SK-N-SH treated with all-trans-retinoic acid at 6 μM for 48 hours (cell line): ENCODE measurements at places on chromosomes 6 and 20.

- ATAC-seq: peak; percentile 87
These were observed 4.3 kb downstream of the CALHM4 start for GRCh38 chr6:116557893-116558292.

GRCh38 chr20:62201173-62202082 is 18.6 kb downstream of the MTG2 start:
- no peak for ATAC-seq

DNA sequence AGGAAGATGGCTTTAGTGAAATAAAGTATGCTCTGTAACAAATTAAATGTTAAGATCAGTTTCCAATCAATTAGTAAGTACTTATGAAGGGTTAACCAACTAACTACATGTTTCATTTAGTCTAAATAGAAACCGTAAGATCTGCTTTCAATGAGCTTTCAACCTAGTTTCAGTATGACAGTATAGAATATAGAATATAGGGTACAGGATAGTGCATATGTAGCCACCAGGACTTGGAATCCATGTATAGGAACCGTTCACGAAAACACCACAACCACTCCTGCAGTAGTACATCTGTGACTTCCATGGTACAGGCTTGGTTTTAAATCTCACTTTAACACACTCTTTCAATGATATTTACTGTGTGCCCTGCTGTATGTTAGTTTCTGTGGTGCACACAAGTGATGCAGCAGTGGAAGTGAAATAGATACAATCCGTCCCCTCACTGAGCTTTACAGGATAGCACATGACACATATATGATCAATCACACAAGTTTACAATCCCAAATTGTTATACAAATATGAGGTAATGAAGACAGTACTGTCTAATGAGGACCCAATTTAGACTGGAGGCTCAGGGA is 479.7 kb upstream of the MARCKS start:
- no peak for ATAC-seq

DNA sequence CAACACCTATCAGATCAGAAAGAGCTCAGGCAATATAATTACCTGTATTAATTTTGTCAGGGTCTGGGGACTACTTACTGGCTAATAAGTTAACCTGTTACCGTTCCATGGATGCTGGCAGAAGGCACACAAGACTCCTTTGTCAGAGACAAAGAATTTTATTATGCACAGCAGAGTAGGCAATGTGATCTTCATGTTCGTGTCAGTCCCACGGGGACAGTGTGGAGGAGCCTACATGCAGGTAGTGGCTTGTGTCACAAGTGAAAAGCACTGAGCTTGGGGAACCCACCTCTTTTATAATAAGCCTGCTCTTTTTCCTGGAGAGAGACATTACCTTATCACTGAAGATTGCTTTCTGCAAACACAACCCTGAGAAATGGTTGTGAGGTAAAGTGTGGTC is 96.9 kb downstream of the CD164 start:
- ATAC-seq: no peak

DNA sequence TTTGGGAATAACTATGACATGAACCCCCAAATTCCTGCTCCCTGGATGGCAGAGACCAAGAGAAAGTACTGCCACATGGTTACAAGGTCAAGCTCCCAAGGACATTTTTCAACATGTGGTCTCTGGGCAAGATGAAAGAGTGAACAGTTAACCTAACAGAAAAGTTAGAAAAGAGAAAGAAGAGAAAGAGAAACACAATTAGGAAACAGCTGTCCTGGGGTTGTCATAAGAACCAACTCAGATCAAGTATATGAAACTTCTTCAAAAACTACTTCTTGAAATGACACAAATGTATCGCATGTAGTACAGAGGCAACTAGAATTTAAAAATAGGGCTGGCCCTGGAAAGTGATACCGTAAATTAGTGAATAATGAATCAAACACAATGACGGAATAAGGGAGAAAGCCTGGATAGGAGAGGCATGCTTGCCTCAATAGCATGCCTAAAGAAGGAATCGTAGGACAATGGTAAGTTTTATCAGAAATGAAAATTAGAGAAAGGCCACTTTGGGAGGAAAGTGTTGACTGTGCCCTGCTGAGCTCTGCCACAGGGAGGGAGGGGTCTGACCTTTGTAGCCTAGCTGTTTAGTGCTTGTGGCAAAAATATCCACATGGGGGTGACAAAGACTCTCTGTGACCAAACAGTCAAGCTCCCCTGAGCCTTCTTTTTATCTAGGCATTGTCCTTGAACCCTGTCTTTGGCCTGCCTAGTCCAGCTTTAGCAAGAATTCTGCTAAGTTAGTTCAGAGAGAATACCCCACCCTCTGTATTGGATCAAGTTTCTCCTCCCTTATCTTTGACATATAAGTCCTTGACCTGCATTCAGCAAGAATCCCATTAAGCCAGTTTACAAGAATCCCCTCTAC is 4.3 kb upstream of the DCBLD1 start:
- ATAC-seq: no peak

GRCh38 chr20:53712212-53712977 is 118.8 kb upstream of the ZNF217 start:
- no peak for ATAC-seq

DNA sequence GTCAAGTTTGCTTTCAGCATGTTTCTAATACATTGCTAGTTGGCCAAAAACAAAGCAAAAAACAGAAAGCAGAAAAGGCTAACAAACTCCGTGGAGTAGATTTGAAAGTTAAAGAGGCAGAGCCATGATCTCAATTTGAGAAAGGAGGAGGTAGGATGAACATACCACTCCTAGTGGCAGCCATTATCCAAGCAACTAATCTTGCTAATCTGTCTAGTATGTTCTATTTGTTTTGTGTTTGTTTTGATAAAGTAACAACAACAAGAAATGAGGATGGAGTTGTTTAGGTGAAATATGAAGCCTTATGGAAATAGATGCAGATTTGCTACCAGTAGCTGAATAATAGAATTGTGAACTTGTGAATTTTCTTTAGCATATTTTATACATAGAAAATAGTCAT is 295.5 kb upstream of the PRDM1 start:
- ATAC-seq: peak; percentile 56; the same call in 2 of the 3 replicates

- no peak for ATAC-seq
These were observed 26.3 kb upstream of the TFB1M start for GRCh38 chr6:155340464-155341129.

DNA sequence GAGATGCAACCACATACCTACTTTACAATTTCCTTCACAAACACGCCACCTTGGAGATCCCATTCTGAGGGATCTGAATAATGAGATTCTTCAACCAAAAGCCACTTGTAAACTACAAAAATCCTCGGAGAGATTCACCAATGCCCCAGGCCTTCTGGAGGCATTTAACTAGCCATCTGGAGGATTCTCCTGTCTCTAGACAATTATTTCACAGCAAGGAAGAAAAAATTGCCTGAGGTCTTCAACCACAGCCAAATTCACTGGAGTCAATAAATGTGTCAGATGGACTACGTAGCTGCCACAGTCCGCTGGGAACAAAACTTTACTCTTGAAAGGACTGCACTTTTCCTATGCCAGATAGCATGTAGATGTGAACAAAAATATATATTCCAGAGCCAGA is 19.0 kb upstream of the DCDC2 start:
- no peak for ATAC-seq

DNA sequence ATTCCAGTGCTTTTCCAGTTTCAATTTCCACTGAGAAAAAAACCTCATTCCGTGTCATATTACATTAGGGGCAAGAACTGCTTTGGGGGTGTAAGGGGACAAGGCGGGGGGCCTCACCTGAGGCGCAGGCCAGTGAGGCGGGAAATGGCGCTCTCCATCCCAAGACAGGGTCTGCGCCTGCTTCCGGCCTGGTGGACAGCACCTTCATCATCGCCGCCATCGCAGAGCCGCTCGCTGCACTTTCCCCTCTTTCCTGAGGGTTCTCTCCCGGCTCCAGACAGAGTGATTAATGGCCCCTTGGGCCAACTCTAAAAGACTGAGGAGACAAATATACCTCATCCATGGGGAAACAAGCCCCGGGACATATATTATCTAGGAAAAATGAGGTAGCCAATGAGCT is 270.0 kb upstream of the SOX4 start:
- no peak for ATAC-seq

GRCh38 chr6:7391151-7391550 is 1.5 kb downstream of the RIOK1 start:
- ATAC-seq: no peak

- ATAC-seq: no peak
These were observed 6.7 kb downstream of the GPR31 start for GRCh38 chr6:167150941-167151549.

GRCh38 chr6:119161438-119161837 is 83.0 kb upstream of the FAM184A start:
- no peak for ATAC-seq

DNA sequence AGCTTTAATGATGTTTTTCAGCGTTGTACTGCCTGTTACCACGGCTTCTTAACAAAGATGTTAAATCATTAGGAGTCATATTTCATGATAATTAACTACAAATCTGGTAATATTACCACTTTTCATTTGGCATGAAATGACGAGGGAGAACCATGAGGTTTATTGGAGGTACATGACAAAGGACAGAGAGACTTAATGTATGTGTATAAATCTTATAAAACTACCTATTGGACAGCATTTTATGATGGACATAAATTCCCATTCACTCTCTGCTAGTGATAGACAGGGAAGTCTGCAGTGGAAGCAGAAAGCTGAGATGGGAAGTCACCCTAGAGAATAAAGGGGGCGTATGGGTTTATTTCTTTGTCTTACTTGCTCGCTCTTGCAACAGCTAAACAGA is 949.9 kb upstream of the FLRT3 start:
- no peak for ATAC-seq

GRCh38 chr20:46742669-46743045 is 33.2 kb downstream of the SLC2A10 start:
- ATAC-seq: no peak

GRCh38 chr6:48597951-48598350 is 487.0 kb upstream of the PTCHD4 start:
- ATAC-seq: no peak

GRCh38 chr20:4726710-4727397 is 5.1 kb downstream of the PRND start:
- no peak for ATAC-seq

DNA sequence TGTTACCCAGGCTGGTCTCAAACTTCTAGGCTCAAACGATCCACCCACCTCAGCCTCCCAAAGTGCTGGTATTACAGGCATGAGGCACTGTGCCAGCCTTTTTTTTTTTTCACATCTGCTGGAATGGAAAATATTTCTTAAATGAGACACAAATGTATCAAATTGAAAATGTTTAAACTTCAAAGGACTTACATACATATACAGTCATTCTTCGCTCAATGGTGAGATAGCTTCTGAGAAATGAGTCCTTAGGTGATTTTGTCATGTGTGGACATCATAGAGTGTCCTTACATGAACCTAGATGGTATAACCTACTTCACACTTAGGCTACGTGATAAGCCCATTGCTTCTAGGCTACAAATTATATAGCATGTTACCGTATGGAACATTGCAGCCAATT is 43.1 kb downstream of the MICA start:
- ATAC-seq: no peak

- no peak for ATAC-seq
These were observed 262.0 kb downstream of the MAFB start for GRCh38 chr20:40427026-40427425.

DNA sequence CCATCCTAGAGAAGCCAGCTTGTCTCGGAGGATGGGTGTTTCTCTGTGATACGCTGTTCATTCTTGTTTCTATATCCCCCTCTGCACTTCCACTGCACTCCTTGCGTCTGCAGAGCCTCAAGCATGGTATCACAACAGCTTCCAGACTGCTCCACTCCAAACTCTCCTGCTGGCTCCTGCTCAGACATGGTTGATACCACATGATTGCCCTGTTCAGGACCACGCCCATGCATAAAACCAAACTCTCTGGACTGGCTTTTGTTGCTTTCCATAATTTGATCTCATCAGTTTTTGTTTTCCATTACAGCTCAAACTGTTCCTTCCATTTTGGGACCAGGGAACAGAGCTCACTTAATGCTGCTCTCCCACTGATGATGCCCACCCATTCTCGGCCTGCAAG is 30.0 kb upstream of the SMIM29 start:
- ATAC-seq: no peak

GRCh38 chr6:135270676-135271536 is 89.8 kb downstream of the MYB start:
- ATAC-seq: no peak

- no peak for ATAC-seq
These were observed 219.7 kb upstream of the SUPT3H start for GRCh38 chr6:45597424-45597823.

DNA sequence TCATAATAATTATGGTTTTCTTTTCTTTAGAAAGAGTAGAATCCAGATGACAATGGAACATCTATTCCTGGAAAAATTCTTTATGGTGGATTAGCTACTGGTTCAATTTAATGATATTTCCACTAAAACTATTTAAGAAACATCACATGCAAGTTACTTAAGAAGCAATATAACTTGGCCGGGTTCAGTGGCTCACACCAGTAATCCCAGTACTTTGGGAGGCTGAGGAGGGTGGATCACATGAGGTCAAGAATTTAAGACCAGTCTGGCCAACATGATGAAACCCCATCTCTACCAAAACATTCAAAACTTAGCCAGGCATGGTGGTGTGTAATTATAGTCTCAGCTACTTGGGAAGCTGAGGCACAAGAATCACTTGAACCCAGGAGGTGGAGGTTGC is 65.9 kb upstream of the SMLR1 start:
- ATAC-seq: no peak

- no peak for ATAC-seq
These were observed 273.5 kb upstream of the PLCB4 start for GRCh38 chr20:8795404-8795803.

- no peak for ATAC-seq
These were observed 4.0 kb downstream of the MYLIP start for GRCh38 chr6:16132909-16133308.

DNA sequence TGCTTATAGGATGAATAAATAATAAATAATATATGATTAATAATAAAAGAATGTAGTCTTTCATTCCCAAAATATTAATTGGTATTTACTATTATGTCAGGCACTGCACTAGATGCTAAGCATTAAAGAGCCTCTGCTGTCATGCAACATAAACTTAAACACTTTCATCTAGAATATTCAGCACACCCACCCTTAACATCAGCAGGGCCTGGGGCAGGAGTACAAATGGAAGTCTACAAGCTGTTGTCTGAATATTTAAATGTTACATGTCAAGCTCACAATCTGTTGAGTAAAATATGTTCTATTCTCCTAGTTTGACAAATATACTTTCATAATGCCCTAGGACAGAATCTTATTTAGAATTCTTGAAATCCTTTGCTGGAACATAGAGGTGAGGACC is 395.1 kb downstream of the EPM2A start:
- no peak for ATAC-seq

GRCh38 chr6:20789162-20789561 is 254.9 kb downstream of the CDKAL1 start:
- peak; percentile 68; the same call in 2 of the 3 replicates for ATAC-seq

GRCh38 chr6:18166312-18167036 is 11.3 kb downstream of the KDM1B start:
- no peak for ATAC-seq

DNA sequence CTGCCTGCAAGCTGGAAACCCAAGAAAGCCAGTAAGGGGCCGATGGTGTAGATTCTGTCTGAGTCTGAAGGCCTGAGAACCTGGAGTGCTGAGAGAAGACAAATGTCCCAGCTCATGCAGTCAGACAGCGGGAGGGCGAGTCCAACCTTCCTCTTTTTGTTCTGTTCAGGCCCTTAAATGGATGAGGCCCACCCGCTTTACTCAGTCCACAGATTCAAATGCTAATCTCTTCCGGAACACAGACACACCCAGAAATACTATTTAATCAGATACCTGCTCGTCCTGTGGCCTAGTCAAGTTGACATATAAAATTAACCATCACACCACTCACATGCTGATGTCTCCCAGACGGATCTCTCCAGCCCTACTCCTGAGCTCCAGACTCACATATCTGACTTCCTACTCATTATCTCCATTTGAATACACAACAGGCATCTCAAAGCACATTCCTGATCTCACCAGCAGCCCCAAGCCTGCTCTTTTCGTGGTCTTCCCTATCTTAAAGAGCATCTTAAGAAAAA is 26.7 kb upstream of the SRC start:
- peak; percentile 52 for ATAC-seq
